ENCODE measurements at places on chromosomes 2 and 18. TPM values are rescaled to one million over a fixed set of nuclear protein-coding genes. Genes with fewer than 3 reads are reported as not detected.

Gene ALPP
- polyA plus RNA-seq: not detected

Gene SEH1L
- polyA plus RNA-seq: 49.7 TPM

Gene PLEKHH2
- polyA plus RNA-seq: 1.1 TPM

Gene ECEL1
- not detected for polyA plus RNA-seq

Gene GALR1
- polyA plus RNA-seq: not detected

Data from GM23248 (cell line).